ENCODE measurements at places on chromosomes 3 and 15.

- DNase-seq = no peak
These were observed 58.1 kb downstream of the CD200 start for GRCh38 chr3:112390783-112391641.

- no peak for DNase-seq
These were observed 75.9 kb upstream of the RPL35A start for GRCh38 chr3:197874064-197874463.

DNA sequence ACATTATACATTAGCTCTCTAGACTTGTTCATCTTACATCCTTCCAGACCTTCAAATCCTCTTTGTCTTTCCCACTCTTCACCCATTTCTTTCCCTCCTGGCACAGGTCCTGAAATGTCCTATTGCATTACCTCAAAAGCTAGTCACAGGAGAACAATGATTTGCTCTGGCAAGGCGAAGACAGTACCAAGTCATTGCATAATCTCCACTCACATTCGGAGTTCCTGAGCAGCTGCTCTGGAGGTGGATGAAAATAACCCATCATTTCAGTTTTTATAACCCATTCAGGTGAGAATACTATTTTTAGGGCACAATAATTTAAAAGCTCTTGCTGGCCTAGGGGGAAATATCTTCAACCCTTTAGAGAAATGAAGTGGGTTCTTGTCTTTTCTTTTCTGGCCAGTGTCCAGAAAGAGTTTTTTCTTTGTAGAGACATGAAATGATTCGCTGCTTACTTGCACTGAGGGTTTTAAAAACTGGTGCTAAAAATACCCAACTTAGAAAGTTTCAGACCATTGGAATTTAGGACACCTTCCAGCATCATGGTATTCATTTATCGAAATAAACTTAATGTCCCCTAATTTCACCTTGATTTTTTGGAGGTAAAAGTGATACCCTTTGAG lies 23.4 kb upstream of the DYNC1LI1 start:
- no peak for DNase-seq

DNA sequence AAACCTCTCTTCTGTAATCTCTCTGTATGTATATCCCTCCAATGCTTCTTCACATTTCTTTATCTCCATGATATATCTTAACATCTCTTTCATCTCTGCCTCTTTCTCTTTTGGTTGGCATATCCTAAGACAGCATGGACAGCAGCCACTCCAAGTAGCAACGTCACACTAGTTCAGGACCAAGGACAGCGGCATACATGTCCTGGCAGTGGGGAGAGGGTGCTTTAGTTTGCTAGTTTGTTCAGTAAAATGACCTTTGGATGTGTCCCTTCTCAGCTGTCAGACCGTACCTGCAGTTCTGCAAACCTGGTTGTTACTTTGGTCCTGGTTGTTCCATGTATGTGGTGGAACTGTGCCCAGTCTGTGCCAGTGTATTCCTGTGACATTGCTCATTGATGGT lies 225.6 kb upstream of the ROPN1 start:
- no peak for DNase-seq

GRCh38 chr3:58043933-58044332 lies 35.7 kb downstream of the FLNB start:
- no peak for DNase-seq

GRCh38 chr3:86416334-86416733 lies 574.6 kb downstream of the VGLL3 start:
- no peak for DNase-seq

DNA sequence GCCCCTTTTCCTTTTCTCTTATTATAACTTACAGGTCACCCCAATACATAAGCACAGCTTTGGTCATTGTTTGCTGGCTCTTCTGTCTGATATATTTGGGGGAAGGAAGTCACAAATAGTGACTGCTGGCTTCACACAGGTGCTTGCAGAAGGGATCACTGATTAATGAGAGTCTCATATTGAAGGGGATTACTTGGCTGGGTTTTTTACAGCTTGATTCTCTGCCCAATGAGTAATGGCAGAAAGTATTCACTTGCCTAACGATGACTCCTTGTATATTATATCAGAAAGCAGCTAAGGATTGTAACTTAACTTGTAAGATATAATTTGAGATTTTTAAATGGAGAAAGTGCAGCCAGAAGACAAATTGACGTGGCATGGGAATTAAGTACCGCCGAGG lies 119.3 kb upstream of the PFN2 start:
- no peak for DNase-seq

DNA sequence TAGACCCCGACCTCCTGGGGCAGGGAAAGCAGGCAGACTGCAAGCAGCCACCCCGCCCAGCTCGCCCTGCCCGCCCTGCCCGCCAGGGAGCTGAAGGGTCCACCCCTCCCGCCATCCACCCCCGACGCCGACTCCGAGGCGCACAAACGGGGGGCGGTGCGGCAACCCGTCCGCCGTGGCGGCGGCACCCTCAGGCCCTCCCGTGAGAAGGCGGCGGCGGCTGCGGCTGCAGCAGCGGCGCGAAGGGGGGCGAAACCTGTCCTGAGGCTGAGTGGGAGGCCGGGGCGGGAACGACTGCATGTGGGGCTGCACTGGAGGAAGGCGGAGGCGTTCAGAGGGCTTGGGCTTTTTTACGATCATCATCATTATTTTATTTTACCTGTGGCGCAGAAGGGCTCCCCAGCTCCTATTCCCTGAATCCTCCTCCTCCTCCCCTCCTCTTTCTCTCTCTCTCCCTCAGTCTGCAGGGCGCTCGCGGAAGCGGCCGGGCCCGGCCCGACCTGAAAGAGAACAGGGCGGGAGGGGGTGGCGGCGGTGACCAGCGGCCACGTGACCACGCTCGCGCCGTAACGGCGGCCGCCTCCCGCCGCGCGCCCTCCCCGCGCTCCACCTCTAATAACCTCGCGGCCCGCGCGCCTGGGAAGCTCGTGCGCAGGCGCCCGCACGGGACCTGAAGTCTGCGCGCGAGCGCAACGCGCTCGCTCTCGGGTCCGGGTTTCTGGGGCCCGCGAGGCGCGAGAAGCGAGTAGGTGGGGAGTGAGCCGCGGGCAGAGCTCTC lies at the start of gene TBC1D5:
TSS of gene TBC1D5 (minus strand) at position 530 of the 778 bp plus-strand sequence. CDS start 234,061 bp downstream, outside the sequence.
- DNase-seq = peak; percentile 74

DNA sequence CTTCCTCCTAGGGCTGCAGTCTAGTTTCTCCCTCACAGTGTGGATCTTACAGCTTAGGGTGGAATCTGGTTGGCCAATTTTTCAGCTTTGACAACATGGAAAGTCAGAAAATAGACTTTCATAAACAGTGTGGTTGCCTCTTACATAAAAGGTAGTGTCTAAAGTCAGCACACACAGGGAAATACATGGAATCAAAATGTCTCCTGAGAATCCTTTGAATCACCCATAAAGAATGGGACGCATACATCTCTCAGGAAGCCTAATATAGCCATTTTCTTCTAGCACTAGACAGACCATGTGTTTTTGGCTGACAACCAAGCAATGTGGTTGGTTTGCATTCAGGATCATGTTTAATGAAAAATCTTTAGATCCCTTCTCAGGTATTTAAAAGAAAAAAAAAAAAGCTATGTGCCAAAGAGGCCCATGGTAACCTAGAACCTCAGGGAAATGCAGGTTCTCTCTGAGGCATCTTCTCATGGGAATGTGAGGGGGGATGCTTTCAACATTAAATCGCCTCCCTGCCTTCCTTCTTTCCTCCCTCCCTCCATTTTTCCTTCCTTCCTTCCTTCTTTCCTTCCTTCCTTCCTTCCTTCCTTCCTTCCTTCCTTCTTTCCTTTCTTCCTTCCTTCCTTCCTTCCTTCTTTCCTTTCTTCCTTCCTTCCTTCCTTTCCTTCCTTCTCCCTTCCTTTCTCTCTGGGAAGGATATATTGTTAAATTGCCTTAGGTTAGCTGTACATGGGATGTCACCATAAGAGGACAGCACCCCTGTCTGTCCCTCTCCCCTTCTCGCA lies 34.3 kb upstream of the ZBTB38 start:
- no peak for DNase-seq

- DNase-seq = no peak
These were observed 66.8 kb upstream of the BLM start for GRCh38 chr15:90650117-90650955.

- no peak for DNase-seq
These were observed 686.5 kb downstream of the IGSF11 start for GRCh38 chr3:118348169-118348557.

- no peak for DNase-seq
These were observed 57.8 kb upstream of the TBC1D5 start for GRCh38 chr3:17800232-17800631.

GRCh38 chr3:80754969-80755368 lies 987.2 kb upstream of the ROBO1 start:
- no peak for DNase-seq

DNA sequence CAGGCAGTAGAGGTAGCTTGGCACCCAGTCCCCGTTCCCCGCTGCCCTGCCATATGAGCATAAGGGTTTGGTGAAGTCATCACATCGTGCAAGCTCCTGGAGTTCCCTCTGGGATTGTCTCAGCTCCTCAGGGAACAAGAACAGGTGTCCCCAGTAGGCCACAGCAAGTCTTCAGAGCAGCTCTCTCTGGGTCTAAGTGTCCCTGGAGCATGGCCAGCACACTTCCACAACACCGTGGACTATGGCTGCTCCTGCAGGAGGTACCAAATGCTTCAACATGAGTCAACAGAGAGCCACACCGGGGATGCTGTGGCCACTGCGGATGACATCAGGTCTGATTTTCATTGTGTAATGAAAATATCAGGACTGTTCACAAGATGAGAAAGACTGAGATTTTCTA lies 23.1 kb downstream of the ABHD6 start:
- DNase-seq = no peak

DNA sequence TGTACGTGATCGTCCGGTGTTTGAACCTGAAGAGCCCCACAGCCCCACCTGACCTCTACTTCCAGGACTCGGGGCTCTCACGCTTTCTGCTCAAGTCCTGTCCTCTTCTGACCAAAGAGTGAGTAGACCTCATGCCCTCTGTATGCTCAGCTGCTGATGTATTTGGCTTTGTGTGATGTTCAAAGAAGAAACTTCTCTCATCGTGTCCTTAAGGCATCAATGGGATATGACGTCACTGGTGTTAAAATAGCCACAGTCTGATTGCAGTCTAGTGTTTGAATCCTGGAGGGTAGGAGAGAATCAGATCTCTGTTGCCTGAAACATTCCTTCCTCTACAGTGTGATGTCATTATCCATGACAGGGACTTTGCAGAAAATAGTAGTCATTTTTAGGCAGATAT lies 28.1 kb downstream of the ABHD2 start:
- no peak for DNase-seq

DNA sequence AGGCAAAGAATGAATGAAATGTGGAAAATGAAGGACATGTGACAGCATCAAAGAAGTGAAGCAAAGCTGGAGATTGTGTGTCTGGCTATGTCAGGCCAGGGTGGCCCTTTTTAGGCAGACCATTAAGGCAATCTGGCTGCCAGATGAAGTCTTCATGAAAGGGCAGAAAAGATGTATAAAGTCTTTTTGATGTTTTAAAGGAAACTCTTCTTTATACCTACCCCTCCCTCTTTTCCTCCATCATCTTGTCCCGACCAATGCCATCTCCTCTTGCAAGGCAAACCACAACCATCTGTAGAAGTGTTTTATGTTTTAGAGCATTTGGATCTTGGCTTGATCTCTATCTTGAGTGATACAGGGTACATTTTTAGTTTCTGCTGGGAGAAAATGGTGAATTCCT lies 259.2 kb downstream of the LSAMP start:
- no peak for DNase-seq

DNA sequence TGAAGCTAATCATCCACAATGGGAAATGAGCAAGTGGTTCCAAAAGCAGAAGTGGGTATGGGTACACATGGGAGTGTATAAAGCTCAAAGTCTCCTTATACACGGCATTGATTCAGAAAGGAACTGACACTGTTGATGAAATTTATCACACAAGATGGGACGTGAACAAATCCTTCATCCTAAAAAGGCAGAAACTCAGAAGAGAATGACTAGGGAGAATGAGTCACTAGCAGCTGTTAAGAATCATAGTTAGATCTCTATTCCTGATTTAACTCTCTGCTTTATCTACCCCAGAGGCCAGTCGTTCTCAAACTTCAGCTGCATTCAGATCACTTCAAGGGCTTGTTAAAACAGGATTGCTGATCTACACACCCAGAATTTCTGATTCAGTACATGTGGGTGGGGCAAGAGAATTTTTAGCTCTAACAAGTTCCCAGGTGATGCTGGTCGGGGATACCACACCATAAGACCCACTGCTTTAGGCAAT lies 97.7 kb upstream of the PHLDB2 start:
- DNase-seq = no peak

GRCh38 chr3:46907271-46907670 lies 29.8 kb downstream of the PTH1R start:
- no peak for DNase-seq

- DNase-seq = no peak
These were observed 5.7 kb upstream of the SKOR1 start for GRCh38 chr15:67819636-67820035.

GRCh38 chr15:84797212-84797611 lies 19.9 kb upstream of the ALPK3 start:
- no peak for DNase-seq

DNA sequence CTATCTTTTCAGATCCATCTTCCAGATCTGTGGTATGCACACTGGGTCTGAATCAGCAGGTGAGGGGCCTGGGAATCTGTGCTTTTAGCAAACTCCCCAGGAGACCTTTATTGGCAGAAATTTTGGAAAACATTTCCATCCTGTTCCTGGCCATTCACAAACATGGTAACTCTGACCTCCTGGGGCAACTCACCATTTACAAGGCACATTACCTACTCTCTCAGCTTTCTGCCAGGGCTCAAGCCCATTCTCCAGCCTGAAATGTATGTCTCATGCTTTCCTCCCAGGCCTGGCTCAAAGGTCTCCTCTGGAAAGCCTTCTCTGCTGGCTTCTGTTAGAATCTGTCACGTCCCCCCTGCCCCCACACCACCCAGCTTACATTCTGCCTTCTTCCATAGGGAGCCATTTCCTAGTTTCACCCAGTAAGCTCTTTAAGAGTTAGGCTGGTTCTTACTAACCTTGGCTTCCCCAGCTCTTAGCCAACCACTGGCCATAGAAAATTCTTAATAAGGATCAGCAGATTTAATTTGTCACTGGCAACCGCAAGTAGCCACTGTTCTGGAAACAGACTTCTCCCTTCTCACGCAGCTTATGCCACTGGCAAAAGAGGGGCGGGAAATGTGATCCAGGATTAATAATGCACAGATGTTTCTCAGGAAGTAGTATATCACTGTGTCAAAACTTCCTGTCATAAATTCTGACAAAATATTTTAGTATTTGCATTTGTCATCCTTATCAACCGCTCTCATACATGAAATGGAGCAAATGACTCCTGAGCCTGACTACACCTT lies 55.0 kb downstream of the RORA start:
- no peak for DNase-seq

GRCh38 chr3:156761713-156762451 lies 64.3 kb upstream of the LEKR1 start:
- no peak for DNase-seq

- no peak for DNase-seq
These were observed 749.6 kb upstream of the LMCD1 start for GRCh38 chr3:7752005-7752404.
